ENCODE measurements at places on chromosomes 16 and 17.
A peak's percentile ranks its signal among the peaks of the same experiment; 100 is the strongest.

GRCh38 chr17:38663964-38664644 is 10.7 kb downstream of the EPOP start:
- DNase-seq, result no peak

GRCh38 chr17:3005696-3006095 is 57.7 kb downstream of the OR1D5 start:
- no peak for DNase-seq

- DNase-seq, result no peak
Observed at GRCh38 chr17:81701288-81702071, 1.7 kb upstream of the MRPL12 start.

GRCh38 chr16:74667255-74667700 is 601 bp upstream of the RFWD3 start:
- no peak for DNase-seq

DNA sequence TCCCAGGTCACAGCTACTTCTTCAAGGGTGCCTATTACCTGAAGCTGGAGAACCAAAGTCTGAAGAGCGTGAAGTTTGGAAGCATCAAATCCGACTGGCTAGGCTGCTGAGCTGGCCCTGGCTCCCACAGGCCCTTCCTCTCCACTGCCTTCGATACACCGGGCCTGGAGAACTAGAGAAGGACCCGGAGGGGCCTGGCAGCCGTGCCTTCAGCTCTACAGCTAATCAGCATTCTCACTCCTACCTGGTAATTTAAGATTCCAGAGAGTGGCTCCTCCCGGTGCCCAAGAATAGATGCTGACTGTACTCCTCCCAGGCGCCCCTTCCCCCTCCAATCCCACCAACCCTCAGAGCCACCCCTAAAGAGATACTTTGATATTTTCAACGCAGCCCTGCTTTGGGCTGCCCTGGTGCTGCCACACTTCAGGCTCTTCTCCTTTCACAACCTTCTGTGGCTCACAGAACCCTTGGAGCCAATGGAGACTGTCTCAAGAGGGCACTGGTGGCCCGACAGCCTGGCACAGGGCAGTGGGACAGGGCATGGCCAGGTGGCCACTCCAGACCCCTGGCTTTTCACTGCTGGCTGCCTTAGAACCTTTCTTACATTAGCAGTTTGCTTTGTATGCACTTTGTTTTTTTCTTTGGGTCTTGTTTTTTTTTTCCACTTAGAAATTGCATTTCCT is 3.4 kb upstream of the LPCAT2 start:
- DNase-seq, result no peak

DNA sequence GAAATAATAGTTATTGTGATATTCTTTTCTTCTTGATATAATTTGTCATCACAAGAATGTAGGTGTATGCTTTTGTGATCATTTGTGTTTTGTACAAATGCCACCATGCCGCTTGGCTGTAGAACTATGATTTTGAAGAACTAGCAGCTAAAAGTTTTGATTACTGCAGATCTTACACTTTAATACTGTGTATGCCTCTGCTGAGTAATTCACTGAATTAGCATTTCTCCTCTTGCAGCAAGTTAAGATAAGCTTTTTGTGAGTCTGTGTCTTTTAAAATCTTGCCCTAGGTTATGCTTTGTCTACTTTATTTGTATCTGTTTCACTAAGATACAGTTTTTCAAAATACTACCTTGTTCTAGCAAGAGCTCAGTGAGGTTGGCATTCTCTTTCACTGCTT is 326.5 kb upstream of the TBX2 start:
- no peak for DNase-seq

DNA sequence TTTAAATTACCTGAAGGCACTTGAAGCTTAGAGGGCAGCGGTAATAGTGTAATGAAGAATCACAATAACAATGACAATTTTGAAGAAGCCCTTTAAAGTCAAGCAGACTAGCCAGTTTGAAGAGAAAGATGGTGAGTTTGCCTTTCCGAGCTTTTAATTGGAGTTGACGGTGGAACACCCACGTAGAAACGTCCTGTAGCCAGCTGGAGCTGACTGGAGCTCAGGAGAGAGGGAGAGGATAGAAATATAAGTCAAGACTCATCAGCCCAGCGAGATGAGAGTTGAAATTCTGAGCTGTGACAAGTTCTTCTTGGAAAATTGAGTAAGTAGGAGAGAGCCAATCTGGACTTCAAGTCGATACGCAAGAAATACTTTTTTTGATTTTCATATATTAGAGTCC is 91.7 kb upstream of the CACNG3 start:
- no peak for DNase-seq

GRCh38 chr17:76972046-76972641 is 103.9 kb downstream of the MGAT5B start:
- no peak for DNase-seq

DNA sequence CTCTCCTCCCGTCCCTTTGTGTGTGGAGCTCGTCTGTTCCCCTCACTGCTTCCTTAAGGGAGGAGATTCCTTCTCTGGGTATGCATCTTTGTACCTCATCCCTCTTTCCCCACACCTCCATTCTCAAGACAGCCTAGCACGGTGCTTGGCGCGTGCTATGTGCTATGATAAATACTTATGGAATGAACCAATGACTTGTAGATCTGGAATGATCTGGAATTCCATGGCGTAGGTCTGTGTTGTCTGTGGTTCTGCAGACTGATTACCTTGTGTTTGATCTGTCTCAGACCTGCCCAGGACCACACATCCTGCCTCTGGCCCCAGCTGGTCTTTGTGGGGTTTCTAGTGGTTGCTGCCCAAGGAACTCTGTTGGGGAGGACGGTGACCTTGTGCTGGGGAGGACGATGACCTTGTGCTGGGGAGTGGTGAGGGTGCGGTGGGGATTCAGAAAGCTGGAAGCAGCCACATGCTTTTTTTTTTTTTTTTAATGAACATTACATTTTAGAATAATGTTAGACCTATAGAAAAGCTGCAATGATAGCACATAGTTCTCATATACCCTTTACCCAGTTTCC is 33.5 kb upstream of the ETV4 start:
- DNase-seq, result no peak

DNA sequence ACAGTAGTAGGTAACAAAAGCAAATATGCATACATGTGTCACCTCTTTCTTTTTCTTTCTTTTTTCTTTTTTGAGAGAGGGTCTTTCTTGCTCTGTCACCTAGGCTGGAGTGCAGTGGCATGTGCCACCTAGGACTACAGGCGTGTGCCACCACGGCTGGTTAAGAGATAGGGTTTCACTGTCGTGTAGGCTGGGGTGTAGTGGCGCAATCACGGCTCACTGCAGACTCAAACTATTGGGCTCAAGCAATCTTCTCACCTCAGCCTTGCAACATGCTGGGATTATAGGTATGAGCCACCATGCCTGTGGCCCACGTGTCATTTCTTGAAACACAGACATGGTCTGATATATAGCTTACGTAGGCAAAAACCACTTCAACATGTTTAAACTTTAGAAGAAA is 397.7 kb upstream of the PMFBP1 start:
- no peak for DNase-seq

DNA sequence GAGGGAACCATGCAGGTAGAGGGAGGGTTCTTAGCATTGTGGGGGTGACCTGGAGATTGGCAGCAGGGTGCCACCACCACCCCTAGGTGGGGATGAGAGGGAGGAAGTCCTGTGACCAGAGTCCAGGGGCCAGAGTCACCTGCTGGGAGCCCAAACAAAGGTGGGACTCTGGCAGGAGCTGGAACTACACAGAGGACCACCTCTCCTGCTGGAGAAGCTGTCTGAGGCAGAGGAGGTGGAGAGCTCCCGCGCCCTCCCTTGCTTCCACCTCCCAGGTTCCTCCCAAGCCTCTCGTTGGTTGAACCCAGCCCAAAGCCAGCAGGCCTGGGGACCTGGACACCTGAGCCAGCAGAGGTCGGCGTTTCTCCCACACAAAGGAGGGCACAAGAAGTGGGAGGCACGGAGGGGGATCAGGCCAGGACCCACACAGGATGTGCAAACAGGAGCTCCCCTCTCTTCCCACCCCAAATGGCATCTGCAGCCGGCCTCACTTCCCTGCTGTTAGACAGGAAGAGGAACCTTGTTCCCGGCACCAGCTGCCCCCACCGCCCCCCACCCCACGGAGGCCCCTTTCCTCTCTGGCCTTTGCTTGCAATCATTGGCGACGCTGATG is 154.6 kb downstream of the SEC14L1 start:
- DNase-seq, result no peak

DNA sequence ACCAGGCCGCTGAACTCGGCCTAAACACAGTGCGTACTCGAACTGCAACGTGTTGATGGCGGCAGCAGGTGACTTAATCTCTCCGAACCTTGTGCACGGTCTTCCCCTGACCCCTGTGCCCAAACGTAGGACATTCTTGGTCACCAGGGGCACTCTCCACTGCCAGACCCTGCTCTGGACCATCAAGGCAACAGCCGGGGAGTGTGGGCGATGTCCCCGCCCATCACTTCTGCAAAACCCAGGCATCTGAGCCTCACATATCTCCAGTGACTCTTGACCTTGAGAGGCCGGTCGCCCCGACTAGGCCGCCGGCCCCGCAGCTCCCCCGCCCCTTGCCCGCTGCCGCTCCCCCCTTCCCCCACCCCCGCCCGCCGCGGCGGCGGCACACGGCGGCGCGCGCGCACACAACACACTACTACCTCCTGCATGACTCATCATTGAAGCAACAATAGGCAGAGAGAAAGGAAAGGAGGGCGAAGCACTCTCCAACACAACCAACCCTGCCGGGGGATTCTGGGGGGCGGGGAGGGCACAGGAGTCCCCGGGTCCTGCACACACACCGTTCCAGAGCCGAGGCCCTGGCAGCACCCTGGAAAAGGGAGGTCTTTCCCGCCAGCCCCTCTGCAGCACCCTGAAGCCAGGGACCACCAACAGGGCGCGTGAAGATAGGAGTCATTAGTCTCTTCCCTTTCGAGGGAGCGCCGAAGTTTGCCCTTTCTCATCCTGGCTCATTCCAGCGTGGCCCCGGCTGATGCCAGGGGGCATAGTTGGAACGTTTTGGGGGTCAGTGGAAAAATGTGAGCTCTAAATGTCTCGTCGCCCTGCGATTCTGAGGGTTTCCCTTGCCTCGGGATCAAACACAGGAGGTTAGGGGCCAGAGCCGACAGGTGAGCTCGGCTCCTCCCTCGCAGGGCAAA is 1.9 kb downstream of the MNT start:
- peak; percentile 30 for DNase-seq

DNA sequence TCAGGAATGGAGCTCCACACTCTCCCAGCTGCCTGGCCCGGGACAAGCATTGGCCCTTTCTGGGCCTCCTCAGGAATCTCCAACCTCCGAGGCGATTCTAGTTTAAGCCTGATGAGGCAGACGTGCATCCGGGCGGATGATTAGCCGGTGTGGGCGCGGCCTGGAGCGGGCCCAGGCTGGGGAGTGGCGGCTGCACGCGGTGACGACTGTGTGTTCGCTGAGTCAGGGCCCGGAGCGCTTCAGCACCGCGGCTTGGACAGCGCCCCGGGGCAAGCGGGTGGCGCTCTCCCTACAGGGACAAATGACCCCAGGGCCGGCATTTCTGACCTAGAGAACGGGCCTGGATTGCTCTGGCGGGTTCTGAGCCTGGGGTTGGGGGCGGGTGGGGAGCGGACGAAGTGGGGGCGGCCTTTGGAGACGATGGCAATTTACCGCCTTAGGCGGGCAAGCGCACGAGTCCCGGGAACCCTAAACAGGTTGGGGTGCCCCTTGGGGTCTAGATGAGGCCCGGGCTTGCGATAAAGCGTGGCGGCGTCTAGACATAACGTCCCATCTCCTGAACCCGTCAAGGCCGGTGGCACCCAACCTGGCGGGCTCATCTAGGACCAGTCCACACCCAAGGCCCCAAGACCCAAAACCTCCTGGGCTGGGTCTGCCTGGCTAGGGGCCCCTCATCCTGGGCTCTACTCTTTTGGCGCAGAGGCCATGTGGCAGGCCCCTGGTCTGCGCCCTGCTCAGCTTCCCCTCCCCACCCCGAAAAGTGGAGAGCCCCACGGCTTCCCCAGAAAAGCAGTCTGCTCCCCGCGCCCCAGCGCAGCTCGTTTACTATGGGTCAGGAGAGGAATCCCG is 22.3 kb upstream of the ZNHIT3 start:
- no peak for DNase-seq

- DNase-seq, result no peak
Observed at GRCh38 chr17:3447625-3448024, 14.0 kb upstream of the OR1E2 start.

GRCh38 chr17:61404913-61405685 is 5.5 kb downstream of the TBX2 start:
- DNase-seq, result no peak

DNA sequence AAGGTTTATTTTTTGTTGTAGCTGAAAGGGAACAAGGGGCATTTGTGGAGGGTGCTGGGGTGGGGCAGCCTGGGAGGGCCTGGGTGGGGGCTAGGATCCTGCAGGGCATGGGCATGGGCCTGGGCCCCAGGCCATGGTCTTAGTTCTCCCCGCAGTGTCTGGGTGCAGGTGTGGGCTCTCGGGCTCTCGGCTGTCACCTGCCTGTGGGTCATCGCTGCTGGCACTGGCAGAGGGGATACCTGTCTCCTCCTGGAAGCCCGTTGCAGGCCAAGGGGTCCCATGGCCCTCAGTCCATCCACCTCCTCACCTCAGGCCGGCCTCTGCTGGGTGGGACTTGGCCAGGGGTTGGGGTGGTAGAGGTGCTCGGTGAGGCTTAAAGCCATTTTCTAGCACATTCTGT is 30.3 kb downstream of the TSC2 start:
- no peak for DNase-seq

GRCh38 chr17:47810200-47810821 is 11.3 kb downstream of the OSBPL7 start:
- no peak for DNase-seq

- DNase-seq, result no peak
Observed at GRCh38 chr16:55922662-55923061, 47.5 kb upstream of the CES5A start.

- DNase-seq, result no peak
Observed at GRCh38 chr16:86452451-86452850, 57.9 kb upstream of the FOXF1 start.

DNA sequence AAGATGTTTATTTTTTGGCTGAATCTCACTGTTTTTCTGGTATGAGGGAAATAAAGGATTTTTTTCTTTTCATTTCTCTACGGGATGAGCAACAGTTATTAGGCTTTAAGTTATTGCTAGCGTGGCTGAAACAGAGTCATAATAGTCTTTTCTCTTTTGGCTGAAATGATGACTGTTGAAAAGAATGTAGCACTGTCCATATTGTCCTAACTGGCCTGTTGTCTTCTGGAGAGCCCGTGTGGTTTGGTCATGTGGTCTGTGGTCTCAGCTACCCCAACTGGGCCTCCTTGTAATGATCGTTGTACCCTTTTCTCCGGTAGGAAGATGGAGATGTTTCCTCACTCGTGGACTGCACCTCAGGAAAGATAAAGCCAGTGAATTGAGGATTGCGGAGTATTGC is 36.6 kb downstream of the EPN2 start:
- no peak for DNase-seq

DNA sequence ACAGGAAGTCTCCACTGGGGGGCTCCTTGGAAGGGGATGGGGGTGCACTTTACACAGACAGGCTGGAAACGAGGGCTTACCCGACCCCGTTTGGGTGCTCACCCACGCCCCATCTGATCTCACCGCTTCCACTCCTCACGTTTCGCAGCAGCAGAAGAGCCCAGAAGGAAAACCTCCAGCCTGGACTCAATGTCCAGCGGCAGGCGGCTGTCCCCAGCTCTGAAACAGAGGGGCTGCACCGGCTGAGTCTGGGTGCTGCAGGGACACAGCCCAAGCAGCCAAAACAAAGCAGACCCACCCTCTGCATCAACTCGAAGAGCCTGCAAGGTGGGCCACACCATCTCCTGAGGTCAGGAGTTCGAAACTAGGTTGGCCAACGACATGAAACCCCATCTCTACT is 3.9 kb downstream of the MEAK7 start:
- DNase-seq, result no peak

- no peak for DNase-seq
Observed at GRCh38 chr17:38730526-38731379, 612 bp downstream of the CISD3 start.
